ENCODE measurements at places on chromosomes 16 and 17.

DNA sequence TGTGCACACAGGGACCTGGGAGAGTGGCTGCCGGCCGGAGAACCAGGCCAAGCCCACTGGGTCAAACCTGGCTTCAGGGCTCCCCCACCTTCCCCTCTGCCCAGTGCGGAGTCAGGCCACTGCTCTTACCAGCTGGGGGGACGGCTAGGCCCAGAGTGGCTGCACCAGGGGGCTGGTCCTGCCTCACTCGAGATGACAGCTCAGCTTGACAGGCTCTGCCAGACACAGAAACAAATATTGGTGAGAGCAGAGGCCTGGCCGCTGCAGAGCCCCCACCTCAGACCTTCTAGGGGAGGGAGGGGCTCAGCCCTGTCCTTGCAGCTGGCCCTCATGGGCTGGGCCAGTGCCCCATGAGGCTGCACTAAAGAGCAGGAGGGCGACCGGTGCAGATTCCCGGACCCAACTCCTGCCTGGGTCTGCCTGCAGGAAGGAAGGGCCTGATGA, 4.5 kb downstream of the NUDT16L1 start:
- no peak for DNase-seq

DNA sequence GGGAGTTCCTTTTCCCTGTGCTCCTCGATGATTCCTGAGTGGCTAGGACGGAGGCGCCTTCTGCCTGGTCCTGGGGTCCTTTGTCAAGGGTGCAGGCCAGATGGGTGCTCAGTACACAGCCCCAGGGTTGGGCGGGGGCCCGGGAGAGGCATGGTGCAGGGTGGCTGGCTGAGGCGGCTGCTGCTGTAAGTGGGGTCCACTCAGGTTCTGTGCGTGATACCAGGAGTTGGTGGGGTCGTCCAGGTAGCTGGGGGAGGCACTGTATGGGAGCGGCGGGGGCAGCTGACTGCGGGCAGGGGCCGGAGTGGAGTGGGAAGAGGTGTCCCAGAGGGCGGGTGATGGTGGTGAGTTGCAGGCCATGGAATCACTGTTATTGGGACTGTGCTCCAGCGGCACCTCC, 3.6 kb downstream of the DLX3 start:
- no peak for DNase-seq

DNA sequence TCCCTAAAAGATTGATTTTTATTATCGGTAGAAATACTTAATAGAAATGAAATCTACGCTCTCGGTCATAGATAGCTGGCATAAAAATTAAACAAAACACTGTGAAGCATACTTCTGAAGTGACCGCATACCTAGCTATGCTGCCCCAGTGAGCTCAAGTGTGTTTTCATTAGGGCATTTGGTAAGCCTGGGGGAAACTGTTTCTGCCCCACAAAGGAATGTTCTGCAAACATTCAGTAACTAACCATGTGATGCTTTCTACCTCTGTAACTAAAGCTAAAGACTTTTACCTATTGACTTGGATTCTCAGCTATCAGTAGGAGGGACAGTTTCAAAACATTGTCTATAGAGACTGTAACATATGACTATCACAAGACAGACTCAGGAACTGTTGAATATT, 93.5 kb upstream of the HSBP1 start:
- DNase-seq: no peak

GRCh38 chr17:78548725-78549124, 28.5 kb downstream of the DNAH17 start:
- DNase-seq: no peak

GRCh38 chr17:3929181-3929580, 12.9 kb upstream of the P2RX1 start:
- DNase-seq: no peak

DNA sequence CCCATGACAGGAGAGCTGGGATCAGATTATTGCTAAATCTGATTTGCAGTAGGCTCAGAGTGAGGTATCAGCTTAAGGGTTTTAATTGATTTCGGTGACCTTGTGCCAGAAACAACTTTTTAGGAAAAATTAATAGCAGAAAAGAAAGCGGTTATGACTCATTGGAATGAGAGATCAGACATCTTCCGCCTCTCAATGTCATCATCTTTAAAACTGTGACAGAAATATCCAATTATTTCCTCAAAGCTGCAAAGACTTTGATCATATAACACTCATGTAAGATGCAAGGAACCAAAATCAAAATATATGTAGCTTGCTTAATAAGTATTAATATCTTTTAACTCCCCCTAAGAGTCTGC, 190.1 kb upstream of the FOXF1 start:
- DNase-seq: no peak

All from T-helper 17 cell (primary cell).